ENCODE measurements at places on chromosomes 3 and 15.

DNA sequence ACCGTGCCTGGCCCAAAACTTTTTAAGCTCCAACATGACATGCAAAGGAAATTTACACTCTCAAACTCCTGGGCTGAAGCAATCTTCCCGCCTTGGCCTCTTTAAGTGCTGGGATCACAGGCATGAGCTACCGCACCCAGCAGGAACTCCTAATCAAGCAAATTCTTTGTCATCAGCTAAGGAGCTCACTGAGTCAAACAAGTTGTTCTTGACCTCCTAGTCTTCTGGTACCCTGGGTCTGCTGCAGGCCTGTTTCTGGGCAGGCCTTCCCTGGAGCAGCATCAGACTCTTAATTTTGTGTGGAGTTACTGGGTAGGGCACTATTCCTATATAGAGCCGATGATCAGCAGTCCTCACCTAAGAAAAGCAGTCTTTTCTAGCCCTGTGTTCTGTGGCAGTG, 68.4 kb upstream of the FLNB start:
- DNase-seq: no peak

DNA sequence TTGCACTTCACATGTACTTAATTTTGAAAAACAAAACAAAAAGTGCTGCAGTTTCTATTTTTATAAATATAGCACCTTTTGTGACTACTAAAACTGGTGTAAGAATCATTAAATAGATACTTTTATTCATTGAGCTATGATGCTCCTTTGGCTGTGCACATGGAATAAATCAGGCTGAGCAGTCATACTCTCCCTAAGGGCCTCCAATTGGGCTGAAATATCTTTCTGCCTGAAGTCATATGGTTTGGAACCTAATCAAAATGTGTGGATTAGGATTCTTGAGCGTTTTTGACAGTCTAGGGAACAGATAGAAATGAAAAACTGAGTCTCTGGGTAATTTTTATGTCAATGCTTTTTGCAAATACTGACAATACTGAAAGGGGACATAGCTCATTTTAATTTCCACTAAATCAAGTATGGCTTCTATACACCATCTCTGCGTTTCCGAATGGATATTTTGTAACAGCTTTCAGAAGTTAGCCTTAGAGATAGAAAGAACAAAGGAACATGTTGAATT, 392.2 kb upstream of the ROBO1 start:
- DNase-seq: no peak

DNA sequence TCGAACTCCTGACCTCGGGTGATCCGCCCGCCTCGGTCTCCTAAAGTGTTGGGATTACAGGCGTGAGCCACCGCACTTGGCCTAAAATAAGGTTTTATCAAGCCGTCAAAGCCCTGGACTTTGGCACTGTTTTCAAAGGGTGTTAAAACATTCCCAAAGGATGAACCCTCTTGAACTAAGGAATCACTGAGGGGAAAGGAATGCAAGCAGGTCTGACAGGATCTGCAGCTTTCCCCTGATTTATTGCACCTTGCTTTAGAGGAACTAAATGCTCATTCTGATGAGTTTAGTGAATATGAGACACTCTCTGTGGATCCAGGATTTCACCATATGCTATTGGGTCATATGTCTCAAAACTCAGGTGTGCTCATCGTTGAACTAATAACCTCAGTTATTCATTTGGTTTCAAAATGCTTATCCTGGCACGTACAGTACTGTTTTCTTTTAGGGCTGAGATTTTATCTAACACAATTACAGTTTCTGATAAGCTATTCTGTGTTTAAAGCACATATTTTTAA, 63.0 kb upstream of the TSC22D2 start:
- no peak for DNase-seq

GRCh38 chr3:31106912-31107311, 212.5 kb upstream of the GADL1 start:
- DNase-seq: no peak

DNA sequence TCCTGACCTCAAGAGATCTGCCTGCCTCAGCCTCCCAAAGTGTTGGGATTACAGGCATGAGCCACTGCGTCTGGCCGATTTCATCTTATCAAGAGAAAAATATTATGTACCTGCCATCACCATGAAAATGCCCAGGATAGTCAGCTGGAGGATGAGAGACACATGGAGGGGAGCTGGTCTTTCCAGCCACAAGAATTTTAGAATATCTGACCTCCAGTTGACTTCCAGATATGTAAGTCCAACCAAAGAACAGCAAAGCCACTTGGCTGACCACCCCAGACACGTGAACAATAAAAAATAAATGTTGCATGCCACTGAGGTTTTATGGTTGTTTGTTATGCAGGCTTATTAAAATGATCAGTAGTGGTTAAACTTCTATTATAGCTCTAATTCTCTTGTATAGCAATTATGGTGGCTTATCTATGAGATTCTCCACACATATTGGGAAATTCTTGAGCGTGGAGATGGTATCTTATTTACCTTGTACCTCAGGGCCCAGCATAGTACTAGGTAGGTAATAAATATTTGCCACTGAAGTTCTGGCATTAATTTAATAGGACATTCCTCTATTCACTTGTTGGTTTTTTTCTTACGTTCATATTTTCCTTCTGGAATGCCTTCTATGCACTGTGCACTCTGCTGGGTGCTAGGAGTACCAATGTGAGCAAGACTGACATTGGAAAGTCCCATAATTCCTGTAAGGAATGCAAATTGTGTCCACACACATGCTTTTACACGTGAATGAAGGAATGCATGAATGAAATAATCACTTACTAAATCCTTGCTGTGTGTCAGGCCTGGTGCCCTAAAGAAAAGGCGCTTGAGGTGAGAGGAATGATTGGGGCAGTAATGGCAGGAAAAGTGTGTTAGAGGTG, 77.6 kb downstream of the EDEM1 start:
- DNase-seq: no peak

DNA sequence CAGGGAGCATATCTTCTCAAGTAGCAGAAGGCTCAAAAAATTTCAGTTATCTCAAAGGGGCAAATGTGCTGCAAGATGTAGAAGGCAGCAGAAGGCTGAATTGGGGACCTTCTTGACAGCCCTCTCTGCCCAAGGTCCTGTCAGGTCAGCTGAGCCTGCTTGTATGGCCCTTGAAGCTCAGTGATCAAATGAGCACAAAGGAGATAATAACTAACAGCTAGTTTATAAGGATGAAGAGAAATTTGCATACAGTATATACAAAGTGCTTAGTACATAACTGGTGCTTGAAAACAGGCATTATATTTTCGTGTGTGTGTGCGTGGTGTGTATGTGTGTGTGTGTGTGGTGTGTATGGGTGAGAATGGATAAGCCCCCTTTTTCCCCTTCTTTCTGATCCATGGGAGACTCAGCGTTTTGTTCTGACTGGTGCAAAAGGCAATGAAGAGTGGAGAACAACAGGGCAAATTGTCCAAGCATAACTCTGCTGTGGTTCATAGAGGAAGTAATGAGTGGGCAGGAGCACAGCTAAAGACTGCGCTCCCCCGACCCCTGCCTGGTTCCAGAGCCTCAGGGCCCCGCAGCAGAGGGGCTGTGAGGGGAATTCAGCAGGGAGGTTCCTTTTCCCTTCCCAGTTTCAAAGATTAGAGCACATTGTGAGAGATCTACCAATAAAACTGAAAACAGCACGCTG, 356.8 kb upstream of the NR2F2 start:
- no peak for DNase-seq

- no peak for DNase-seq
These were observed 74.4 kb upstream of the SCN10A start for GRCh38 chr3:38890426-38890825.

- no peak for DNase-seq
These were observed 82.3 kb upstream of the LPP start for GRCh38 chr3:188071636-188072035.

DNA sequence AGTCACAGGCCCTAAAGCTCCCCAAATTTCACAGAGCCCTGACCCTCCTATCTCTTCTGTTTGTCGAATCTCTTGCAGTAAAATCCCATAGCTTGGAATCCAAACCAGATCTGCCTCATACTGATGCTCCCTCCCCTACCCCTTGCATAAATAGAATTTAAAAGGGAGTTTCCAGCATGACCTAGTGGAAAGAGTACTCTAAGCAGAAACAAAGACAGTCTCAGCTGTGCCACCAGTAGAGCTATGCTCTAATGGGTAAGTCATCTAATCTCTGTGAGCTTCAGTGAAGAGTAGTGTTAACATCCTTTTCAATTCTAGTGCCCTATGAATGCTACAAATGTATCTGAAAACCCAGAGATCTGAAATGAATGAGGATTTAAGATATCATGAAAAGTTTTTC, 4.0 kb upstream of the SLC12A1 start:
- DNase-seq: no peak

DNA sequence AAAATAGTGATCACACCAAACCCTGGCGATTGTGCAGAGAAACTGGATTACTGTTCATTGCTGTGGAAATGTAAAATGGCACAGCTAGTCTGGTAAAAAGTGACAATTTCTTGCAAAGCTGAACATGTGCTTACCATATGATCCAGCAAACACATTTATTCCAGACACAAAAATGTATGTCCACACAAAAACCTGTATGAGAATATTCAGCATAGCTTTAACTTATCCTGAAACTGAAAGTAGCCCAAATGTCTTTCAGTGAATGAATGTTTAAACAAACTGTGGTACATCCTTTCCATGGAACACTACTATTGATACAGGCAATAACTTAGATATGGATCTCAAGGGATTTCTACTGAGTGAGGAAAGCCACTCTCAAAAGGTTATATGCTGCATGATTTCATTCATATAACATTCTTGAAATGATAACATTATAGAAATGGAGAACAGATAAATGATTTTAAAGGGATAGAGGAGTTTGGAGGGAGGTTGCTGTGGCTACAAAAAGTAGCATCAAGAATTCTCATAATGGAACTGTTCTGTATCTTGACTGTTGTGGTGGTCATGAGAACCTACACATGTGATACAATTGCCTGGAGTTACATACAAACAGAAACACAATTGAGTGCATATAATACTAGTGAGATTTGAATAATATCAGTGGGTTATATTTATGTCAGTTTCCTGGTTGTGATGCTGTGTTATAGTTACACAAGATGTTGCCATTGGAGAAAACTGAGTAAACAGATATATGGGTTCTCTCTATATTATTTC, 70.7 kb upstream of the DPH6 start:
- no peak for DNase-seq

DNA sequence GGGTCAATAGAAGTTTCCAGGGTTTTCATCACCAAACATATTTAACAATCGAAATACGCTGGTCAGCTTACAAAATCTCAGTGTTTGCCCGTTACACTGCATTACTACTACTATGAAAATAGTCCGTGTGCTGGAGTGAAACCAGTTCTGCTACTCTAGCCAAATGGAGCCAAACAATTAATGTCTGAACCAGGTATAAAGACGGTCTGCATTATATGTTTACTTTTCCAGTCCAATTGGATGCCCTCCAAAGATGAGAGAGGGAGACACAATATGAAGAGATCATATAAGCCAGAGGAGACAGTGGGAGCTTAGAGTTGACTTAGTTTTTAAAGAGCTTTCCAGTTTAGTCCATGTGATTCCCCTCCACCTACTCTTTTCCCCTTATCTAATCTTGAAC, 6.3 kb upstream of the DUT start:
- no peak for DNase-seq

DNA sequence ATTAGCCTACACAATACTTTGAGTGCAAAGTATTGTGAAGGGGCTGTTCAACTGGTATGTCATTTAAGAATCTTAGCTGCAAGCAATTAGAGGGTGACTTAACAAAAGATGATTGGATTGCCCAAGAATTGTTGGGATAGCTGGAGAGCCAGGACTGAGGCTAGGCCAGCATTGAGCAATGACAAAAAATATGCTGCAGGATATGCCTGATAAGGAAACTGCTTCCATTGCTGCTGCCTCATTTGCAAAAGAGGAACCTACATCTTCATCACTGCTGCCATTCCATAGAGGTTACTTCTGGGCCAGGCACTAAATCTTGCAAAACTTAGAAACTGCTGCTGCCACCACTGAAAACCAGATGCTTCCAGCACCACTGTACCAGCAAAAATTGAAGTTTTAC, 108.0 kb upstream of the TBC1D5 start:
- no peak for DNase-seq

GRCh38 chr3:174548841-174549623, 310.1 kb upstream of the NAALADL2 start:
- DNase-seq: no peak

DNA sequence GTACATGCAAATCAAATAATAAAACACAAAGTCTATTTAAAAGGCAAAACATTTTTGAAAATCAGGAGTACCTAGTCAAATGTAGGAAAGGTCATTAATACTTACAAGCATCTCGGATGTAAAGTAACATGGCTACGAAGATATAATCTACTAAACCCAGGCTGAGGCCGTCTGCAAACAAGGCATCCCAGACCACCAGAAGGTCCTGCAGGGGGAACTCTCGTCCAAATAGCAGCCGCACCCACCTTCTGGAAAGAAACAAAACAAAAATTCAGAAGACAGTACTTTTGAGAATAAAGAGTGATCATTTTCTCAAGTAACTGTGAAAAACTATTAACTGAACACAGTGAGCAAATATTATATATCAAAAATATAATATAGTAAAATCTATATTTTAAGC, 423.1 kb downstream of the PLCL2 start:
- DNase-seq: no peak

- DNase-seq: no peak
These were observed 133.0 kb upstream of the THBS1 start for GRCh38 chr15:39447881-39448280.

DNA sequence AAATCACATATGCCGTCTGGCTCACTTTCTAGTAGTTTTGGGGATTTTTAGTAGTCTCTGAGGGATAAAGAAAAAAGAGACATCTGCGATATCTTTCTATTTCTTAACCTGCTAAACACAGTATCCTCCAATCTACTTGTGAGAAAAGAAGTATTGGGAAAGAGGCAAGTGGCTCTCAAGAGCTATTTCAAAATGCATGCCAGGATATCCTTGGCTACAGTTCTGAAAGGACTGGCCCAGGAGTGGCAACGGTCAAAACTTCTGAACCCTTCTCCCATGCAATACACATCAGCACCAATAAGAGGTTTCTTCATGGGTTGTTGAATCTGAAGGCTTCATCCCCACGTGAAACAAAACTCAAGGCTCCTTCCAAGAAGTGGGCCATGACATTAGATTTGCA, 204.0 kb upstream of the WNT5A start:
- no peak for DNase-seq

DNA sequence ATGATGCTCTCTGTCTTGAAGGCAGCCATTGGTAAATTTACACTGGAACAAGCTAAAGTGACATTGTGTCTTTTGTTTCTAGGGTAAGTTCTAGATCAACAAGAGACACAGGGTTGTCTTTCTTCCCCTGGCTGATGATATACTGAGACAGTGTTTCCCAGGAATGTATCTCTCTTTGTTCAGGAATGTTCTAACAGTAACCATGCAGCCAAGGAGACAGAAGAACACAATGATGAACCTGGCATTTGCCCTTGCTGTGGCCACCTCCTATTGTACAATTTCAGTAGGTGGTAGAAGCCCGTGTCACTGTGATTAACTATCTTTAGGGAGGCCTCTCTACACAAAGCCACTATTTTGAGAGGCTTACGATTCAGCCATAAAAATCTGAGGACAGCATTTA, 130.7 kb downstream of the LRTM1 start:
- DNase-seq: no peak

GRCh38 chr15:84725001-84725491, 9.1 kb upstream of the SEC11A start:
- DNase-seq: peak; percentile 58

- no peak for DNase-seq
These were observed 64.4 kb downstream of the CCDC54 start for GRCh38 chr3:107441617-107442016.
